Omental fat pad (tissue), 4 donors: ENCODE measurements at places on chromosomes 16 and 17. TPM values are rescaled to one million over a fixed set of nuclear protein-coding genes. Genes with fewer than 3 reads are reported as not detected.

Gene FOXO3B
- total RNA-seq, result 7.8 TPM

Gene PPP1R27
- total RNA-seq, result not detected

- no peak for DNase-seq
Observed at GRCh38 chr16:81385031-81385756, 59.4 kb upstream of the CMIP start.

- no peak for DNase-seq
Observed at GRCh38 chr16:10343124-10343760, 42.6 kb upstream of the ATF7IP2 start.

GRCh38 chr16:55499951-55500529 lies 8.8 kb upstream of the LPCAT2 start:
- DNase-seq, result no peak
